ENCODE measurements at places on chromosomes 4 and X.

- H3K27me3 ChIP-seq: no peaks in the 10 kb centered on the region
- H3K4me1 ChIP-seq: peaks cover 11% of the 10 kb centered on the region
- H3K27ac ChIP-seq: no peak overlapping the region
- H3K36me3 ChIP-seq: no peaks in the 10 kb centered on the region
Observed at GRCh38 chr4:127856196-127856812, 24.4 kb upstream of the PLK4 start.

DNA sequence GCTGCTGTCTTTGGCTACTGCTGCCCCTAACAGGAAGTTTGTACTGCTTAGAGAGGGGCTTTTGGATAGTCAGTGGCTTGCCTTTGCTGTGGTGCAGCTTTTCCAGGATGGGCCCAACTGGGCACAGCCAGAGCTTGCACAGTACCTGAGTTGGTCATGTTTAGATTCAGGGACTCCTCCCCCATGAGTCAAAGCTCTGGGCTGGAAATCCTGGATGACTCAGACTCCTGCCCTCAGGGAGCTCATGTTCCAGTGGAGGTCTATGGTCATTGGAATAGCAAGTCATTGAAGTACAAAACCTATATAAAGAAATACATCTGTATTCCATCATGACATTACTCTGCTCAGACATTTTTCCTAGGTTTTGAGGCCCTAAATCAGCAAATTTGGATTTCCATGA, 66.7 kb upstream of the PJA1 start:
- DNase-seq: no peak
- H3K27me3 ChIP-seq: no peaks in the 10 kb centered on the region
- no peak overlapping the region for H3K27ac ChIP-seq
- no peaks in the 10 kb centered on the region for H3K36me3 ChIP-seq
- no peak overlapping the region for H3K4me3 ChIP-seq

- H3K36me3 ChIP-seq: peaks cover 4% of the 10 kb centered on the region
- H3K27ac ChIP-seq: no peak overlapping the region
- H3K4me1 ChIP-seq: peaks cover 12% of the 10 kb centered on the region
- DNase-seq: no peak
Observed at GRCh38 chr4:183635741-183636140, 23.2 kb downstream of the RWDD4 start.

GRCh38 chr4:75634281-75634680, 4.0 kb upstream of the CDKL2 start:
- no peak overlapping the region for H3K4me3 ChIP-seq
- H3K36me3 ChIP-seq: no peaks in the 10 kb centered on the region
- H3K27ac ChIP-seq: no peak overlapping the region
- H3K27me3 ChIP-seq: no peaks in the 10 kb centered on the region
- H3K4me1 ChIP-seq: peaks cover 12% of the 10 kb centered on the region
- no peak for DNase-seq

GRCh38 chr4:75004755-75005668, 72.1 kb downstream of the PARM1 start:
- no peaks in the 10 kb centered on the region for H3K4me1 ChIP-seq
- H3K36me3 ChIP-seq: no peaks in the 10 kb centered on the region
- H3K27me3 ChIP-seq: peaks cover 8% of the 10 kb centered on the region
- H3K27ac ChIP-seq: no peak overlapping the region
- DNase-seq: no peak

GRCh38 chr4:133440404-133440803, 291.3 kb downstream of the PCDH10 start:
- no peak for DNase-seq
- no peak overlapping the region for H3K27ac ChIP-seq
- H3K4me1 ChIP-seq: no peaks in the 10 kb centered on the region
- H3K36me3 ChIP-seq: peaks cover 2% of the 10 kb centered on the region
- H3K4me3 ChIP-seq: no peak overlapping the region
- no peaks in the 10 kb centered on the region for H3K27me3 ChIP-seq

- H3K4me1 ChIP-seq: no peaks in the 10 kb centered on the region
- H3K4me3 ChIP-seq: no peak overlapping the region
- H3K36me3 ChIP-seq: no peaks in the 10 kb centered on the region
- no peaks in the 10 kb centered on the region for H3K27me3 ChIP-seq
- no peak for DNase-seq
Observed at GRCh38 chr4:28014469-28014868, 1153.8 kb downstream of the STIM2 start.

DNA sequence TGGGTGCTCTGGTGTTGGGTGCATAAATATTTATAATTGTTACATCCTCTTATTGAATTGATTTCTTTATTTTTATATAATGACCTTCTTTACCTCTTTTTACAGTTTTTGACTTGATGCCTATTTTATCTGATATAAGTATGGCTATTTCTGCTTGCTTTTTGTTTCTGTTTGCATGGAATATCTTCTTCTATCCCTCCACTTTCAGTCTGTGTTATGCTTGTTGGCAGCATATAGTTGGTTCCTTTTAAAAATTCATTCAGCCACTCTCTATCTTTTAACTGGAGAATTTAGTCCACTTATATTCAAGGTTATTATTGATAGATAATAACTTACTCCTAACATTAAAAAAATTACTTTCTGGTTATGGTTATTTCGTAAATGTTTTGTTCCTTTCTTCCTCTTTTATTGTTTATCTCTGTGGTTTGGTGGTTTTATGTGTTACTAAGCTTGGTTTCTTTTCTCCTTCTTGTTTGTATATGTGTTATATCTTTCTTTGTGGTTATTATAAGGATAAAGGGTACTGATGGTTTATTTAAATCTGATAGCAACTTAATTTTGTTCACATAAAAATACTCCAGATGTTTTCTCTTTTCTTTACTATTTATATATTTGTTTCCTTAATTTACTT, 69.5 kb downstream of the IL15 start:
- H3K36me3 ChIP-seq: peaks cover 2% of the 10 kb centered on the region
- H3K27ac ChIP-seq: peak overlapping the region; percentile 20
- H3K27me3 ChIP-seq: no peaks in the 10 kb centered on the region
- no peak for DNase-seq
- no peak overlapping the region for H3K4me3 ChIP-seq
- H3K4me1 ChIP-seq: peaks cover 35% of the 10 kb centered on the region

DNA sequence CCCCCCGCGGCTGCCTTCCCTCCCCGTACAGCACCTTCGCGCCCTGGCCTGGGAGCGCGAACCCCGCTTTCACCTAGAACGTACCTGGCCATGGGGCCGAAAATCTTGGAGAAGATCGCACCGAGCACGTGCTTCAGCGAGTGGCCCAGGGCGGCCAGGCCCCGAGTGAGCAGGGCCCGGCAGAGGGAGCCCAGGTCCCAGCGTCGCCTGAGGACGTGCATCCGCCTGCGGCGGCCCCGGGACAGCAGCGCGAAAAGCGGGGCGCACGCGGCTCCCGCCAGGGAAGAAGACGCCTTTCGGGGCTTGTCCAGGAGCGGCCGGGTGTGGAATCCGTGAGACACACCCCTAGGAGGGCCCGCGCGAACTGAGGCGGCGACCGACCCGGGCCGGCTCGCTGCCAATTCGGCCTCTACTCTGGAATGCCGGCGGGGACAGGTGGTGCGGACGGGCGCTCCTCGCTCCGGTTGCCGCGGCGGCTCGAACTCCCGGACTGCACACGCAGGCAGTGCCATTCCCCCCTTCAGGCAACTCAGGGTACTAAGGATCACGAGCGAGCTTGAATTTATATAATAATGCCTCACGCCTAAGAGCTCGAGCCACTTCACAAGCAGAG, at the start of gene HS6ST2:
TSS of gene HS6ST2 (minus strand) at position 539 of the 613 bp plus-strand sequence.
- no peaks in the 10 kb centered on the region for H3K4me1 ChIP-seq
- peaks cover 20% of the 10 kb centered on the region for H3K27me3 ChIP-seq
- H3K27ac ChIP-seq: no peak within 1 kb of the TSS
- DNase-seq: no peak
- peak within 1 kb of the TSS; percentile 14 for H3K4me3 ChIP-seq

DNA sequence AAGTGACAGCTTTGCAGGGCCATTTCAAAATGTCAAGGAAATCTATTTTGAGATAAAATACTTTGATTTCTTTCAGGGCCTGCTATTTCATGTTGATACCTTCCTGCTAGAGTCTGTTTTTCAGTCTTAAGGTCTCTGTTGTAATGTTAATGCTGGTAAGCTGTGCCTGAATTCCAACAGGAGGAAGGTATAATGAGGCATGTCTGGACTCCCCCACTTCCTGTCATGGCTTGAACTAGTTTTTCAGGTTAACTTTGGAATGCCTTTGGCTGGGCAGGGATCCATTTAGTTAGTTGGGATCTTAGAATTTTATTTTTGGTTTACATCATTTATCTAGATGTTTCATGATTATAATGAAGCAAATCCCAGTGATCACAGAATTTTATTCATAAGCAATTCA, 279.0 kb downstream of the CFAP47 start:
- H3K36me3 ChIP-seq: no peaks in the 10 kb centered on the region
- H3K27ac ChIP-seq: no peak overlapping the region
- H3K4me1 ChIP-seq: no peaks in the 10 kb centered on the region
- no peak overlapping the region for H3K4me3 ChIP-seq
- no peaks in the 10 kb centered on the region for H3K27me3 ChIP-seq

GRCh38 chr4:33467291-33467690, 2747.1 kb downstream of the PCDH7 start:
- H3K27ac ChIP-seq: no peak overlapping the region
- no peaks in the 10 kb centered on the region for H3K36me3 ChIP-seq
- no peak overlapping the region for H3K4me3 ChIP-seq
- H3K27me3 ChIP-seq: no peaks in the 10 kb centered on the region
- no peaks in the 10 kb centered on the region for H3K4me1 ChIP-seq

DNA sequence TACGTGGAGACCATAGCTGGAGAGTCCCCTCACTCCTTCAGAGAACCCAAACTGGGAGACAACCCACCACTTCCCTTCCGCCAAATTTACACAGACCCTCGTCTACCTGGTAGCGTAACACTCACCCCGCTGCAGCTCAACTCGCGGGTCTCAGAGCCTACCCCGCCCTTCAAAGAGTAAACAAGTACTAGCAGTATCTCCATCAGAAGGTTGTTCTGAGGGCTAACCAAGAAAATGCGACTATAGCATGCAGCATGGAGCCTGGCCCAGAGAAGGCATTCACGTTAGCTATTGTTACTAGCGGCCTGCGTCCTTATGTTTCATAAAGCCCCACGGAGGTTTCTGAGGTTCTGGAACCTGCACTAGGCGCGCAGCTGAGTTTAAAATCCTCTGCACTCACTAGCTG, 531 bp upstream of the MANBA start:
- no peak overlapping the region for H3K27ac ChIP-seq
- DNase-seq: no peak
- H3K27me3 ChIP-seq: peaks cover 19% of the 10 kb centered on the region
- H3K4me1 ChIP-seq: peaks cover 40% of the 10 kb centered on the region
- peak overlapping the region; percentile 88 for H3K4me3 ChIP-seq

DNA sequence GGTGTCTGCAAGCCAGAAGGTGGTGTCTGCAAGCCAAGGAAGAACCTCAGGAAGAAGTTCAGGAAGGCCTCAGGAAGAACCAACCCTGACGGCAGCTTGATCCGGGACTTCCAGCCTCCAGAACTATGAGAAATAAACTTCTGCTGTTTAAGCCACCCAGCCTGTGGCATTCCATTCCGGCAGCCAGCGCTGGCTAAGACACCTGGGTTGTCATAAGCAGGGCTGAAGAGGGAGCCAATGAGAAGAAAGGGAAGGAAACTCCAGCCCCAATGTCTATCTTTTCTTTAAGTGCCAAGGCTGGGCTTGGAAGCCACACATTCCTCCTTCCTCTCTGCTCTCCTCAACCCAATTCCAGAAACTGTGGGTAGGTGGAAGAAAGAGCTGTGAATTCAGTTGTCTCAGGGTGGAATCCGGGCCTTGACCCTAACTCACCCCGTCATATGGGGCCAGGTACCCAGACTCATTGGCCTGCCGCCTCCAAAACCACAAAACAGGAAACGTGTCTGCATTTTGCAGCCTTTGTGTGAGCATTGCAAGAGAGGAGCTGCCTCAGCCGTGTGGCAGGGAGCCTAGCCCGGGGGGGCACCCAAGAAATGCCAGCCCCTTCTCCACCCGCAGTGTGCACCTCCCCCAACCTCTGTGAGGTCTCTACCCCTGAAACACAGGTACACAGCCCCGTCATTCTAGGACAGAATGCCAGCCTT, 26.8 kb downstream of the CRMP1 start:
- no peaks in the 10 kb centered on the region for H3K36me3 ChIP-seq
- H3K4me3 ChIP-seq: peak overlapping the region; percentile 26
- peaks cover 24% of the 10 kb centered on the region for H3K4me1 ChIP-seq
- H3K27me3 ChIP-seq: peaks cover 40% of the 10 kb centered on the region
- H3K27ac ChIP-seq: no peak overlapping the region
- no peak for DNase-seq

DNA sequence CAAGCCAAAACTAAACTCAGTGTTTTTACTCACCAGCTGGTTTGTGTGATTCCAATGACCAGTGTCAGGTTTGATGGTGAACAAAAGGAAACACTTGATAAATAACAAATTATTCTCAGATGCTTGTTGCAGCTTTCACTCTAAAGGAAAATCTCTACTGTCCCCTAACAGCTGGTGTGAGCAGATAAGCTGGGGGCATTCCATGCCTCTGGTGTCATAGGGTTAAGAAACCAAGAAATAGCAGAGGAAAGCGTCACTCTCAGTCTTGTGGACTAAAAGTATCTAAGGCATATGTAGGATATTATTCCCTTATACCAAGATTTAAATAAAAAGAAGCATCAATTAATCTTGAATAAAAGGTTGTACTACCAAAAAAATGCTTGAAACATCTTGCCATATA, 24.3 kb downstream of the TRPC5 start:
- no peak overlapping the region for H3K4me3 ChIP-seq
- H3K36me3 ChIP-seq: no peaks in the 10 kb centered on the region
- no peak overlapping the region for H3K27ac ChIP-seq
- no peaks in the 10 kb centered on the region for H3K4me1 ChIP-seq

DNA sequence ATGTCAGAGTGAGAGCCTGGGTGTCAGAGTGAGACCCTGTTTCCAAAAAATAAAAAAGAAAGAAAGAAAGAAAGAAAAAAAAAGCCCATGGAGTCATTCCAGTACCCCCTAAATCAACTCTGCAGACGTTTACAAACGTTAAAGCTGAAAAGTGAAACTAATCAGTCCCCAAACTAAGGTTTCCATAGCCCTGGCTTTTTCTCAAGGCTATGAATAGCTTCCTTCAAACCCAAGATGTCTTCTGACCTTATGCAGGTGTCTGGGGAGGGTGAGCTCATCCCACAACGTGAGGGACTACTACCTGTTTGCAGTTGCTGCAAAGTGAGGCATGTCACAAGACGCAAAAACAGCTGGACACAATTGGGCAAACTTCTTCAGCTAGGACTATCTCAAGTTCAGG, 144.0 kb downstream of the SH3KBP1 start:
- peak overlapping the region; percentile 93 for H3K27ac ChIP-seq
- peaks cover 63% of the 10 kb centered on the region for H3K4me1 ChIP-seq
- no peaks in the 10 kb centered on the region for H3K27me3 ChIP-seq
- H3K4me3 ChIP-seq: peak overlapping the region; percentile 75
- DNase-seq: no peak
- peaks cover 31% of the 10 kb centered on the region for H3K36me3 ChIP-seq

DNA sequence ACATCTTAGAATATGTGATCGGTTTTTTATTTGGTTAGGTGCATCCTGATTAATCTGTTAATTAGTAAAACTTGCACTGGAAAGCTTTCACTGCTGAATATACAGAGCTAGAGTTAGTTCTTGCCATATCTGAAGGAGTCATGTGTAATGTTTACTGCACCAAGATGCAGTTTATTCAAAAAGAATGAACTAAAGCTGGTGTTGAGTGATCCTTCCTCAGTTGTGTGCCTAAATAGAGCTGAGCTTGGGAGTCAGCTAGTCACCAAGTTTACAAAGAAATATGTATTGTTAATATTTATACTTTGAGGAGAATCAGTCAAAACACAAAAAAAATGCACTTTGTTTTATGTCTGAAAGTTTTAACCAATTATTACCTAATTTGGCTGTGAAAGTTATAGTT, 54.1 kb upstream of the FHDC1 start:
- H3K27me3 ChIP-seq: no peaks in the 10 kb centered on the region
- H3K4me3 ChIP-seq: no peak overlapping the region
- peaks cover 3% of the 10 kb centered on the region for H3K36me3 ChIP-seq
- H3K4me1 ChIP-seq: no peaks in the 10 kb centered on the region
- no peak overlapping the region for H3K27ac ChIP-seq
